ENCODE measurements at places on chromosomes 11 and 22. TPM values are rescaled to one million over a fixed set of nuclear protein-coding genes. Genes with fewer than 3 reads are reported as not detected.

DNA sequence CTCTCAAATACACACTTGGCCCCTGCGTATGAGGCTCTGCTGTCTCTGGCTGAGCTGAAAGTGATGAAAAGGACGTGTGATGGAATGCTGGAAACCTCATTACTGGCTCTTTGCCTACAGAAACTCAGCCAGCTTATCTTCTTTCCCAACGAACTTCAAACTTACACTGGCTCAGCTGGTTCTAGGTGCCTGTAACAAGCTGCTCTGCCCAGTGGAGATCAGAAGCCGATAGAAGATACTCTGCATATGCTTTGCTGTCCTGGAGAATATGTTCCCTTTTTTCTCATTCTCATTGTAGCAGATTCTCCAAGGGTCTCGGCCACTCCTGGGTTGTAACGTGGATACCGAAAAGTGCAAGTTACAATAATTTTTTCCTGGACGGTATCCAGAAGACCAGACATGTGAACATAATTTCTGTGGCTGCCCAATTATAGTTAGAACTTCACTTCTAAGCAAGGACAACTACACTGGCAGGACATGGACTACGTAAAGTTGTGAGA is 405.3 kb upstream of the CCDC90B start:
- no peak for DNase-seq

SCGB1D2 gene
- not detected for total RNA-seq

KREMEN1 gene
- 3.6 TPM for total RNA-seq

DNA sequence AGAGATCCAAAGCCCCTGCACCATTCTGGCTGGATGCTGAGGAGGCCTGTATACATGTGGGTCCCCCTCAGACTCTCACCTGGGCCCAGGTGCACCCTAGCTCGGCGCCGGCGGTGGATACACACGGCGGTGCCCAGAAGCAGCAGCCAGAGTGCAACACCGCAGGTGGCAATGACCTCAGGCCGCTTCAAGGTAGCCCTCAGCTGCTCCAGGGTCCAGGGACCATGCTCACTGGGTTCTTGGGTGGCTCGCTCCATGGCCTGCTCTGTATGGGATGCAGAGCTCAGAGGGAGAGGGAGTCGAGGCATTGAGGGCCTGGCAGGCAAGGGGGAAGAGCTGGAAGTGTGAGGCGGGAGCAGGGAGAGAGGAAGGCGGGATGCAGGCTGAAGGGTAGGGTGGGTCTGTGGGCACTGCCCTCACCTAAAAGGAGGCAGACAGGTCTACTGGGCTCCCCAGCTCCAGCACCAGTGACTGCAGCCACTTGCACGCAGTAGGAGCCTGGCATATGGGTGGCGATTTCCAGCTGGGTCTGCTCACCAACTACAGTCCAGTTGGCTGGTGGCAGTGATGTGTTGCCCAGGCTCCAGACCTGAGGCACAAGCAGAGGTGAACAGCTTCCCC is 3.8 kb downstream of the ROBO4 start:
- DNase-seq, result no peak
